ENCODE measurements at places on chromosomes 2 and 18.
A peak's percentile ranks its signal among the peaks of the same experiment; 100 is the strongest.

GRCh38 chr2:234344012-234344411 is 152.9 kb downstream of the ARL4C start:
- DNase-seq, result no peak

DNA sequence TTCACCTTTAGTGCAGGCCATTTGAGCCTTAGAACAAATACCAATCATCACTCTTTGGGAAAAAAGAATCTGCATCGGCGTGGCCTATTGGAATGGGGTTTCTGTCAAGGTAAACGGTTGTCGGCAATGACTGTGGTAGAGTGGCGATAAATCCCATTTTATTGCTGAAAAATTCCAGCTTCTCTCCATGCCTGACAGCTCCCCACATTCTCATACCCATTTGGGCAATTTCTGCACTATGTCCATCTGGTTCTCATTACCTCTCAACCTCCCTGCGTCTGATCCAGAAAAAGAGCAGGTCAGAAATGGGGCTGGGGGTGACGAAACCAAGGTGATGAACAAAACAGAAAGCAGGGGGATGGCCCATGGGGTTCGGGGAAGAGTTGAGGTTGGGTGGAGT is 254.0 kb downstream of the MEIS1 start:
- no peak for DNase-seq

- DNase-seq, result no peak
Observed at GRCh38 chr2:70044290-70045040, 42.8 kb upstream of the PCBP1 start.

- no peak for DNase-seq
Observed at GRCh38 chr2:196182439-196183171, 11.2 kb upstream of the STK17B start.

DNA sequence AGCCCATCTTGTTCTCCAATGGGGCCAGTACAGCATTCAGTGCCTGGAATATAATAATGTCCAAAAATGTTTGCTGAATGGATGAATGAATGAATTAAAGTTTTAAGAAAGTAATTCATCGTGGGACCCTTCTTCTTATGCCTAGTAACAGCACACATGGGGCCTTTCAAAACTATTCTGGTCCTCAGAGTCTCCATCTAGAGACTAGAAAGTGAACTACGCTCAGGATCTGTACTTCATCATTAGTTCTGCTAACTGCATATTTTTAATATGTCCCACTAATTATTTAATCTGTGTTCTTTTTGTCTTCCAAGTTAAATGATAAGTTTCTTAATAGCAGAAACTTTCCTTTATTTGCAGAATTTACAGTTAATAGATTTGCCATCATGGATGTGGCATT is 172.5 kb downstream of the SMAD2 start:
- no peak for DNase-seq

- peak; percentile 20 for DNase-seq
Observed at GRCh38 chr2:66577321-66578053, 142.6 kb downstream of the MEIS1 start.

DNA sequence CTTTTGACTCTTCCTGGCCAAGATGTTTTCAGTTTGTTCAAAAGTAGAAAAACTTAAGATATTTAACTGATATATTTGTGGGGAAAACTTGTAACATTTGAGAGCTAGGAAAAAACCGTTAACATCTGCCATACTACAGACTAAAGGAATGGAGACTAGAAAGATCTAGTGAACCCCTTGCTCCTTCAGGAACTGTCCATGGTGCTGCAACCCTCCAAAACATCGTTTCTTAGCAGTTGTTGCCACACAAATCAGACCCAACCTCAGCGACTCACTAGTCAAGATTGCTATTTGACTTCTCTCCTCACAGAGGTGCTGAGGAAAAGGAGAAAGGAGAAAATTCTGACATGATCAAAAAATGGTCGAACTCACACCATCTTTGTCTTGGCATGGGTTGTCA is 393.8 kb upstream of the LYPD1 start:
- peak; percentile 42 for DNase-seq

- no peak for DNase-seq
Observed at GRCh38 chr2:237196866-237197618, 111.4 kb downstream of the COPS8 start.

GRCh38 chr2:184463102-184463865 is 135.0 kb upstream of the ZNF804A start:
- DNase-seq, result no peak

DNA sequence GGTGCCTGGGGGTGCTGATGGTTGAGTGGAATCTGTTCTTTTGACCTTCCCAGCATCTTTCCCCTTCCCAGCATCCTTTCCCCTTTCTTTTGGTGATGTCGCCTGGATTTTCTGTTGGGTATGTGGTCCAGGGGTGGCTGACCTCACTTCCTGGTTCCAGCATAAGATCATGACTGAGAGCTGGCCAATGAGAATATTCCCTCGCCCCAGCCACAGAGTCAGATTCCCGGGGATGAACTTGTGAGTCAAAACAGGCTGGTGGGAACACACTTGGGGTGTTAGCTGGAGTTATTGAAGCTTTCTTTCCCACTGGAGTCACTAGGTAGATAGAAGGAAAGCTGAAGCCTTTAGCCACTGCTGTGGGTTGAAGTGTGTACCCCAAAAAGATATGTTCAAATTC is 28.0 kb upstream of the FOSL2 start:
- DNase-seq, result no peak

DNA sequence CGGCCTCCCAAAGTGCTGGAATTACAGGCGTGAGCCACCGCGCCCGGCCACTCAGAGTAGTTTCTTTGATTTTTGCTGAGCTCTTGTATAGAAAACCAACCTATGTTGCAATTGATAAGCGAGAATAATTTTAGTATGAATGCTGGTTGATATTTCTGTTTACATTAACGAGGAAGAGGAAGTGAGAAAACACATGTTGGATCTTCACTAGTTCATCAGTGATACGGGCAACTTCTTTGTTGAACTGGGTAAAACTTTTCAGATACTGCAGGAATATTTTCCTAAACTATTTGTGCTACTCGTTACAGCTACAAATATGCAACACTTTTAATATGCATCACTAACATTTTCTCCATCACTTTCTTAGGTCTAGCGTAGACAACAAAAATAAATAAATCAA is 67.9 kb upstream of the SLC25A52 start:
- DNase-seq, result no peak

- no peak for DNase-seq
Observed at GRCh38 chr18:25180973-25181548, 170.9 kb downstream of the ZNF521 start.
